ENCODE measurements at places on chromosomes 2 and 18.

DNA sequence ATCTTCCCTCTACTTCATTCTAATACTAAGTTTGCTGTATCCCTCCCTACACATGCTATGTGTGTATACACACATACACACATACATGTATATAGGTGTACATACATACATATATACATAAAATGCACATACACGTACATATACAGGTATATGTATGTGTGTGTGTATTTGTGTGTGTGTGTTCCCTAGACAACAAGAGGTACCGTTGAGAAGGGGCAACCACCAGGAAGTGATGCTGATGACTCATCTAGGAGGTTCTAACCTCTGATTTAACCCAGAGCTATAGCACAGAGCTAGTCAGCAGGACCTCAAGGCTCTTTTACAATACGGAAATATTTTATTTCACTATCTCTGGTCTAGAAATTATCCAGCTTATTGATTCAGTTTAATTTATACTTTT, 139.2 kb downstream of the LAMA3 start:
- no peak for DNase-seq

DNA sequence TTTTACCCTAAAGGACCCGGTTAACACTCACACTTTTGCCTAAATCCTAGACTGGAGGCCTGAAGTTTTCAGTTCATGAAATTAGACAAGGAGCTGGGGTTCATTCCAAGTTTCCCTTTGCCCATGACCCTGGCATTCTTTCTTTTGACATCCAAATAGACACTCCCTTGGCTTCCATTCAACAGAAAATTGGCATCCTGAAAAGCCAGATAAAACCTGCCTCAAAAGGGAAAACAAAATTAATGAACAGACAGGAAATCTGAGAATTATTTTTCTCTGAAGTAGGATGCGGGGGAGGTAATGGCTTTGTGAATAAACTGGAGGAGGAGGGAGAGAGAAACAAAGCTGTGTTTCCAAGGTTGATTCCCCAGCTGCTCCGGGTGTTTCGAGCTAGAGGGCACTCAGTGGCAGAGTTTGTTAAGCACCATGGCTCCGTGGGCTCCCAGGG, 41.0 kb downstream of the SPP2 start:
- no peak for DNase-seq

- peak; percentile 52 for DNase-seq
Observed at GRCh38 chr2:204691911-204692510, 146.7 kb downstream of the PARD3B start.

GRCh38 chr2:152037743-152038435, 61.0 kb downstream of the CACNB4 start:
- DNase-seq, result no peak

GRCh38 chr18:35479911-35480586, 17.7 kb downstream of the INO80C start:
- no peak for DNase-seq

DNA sequence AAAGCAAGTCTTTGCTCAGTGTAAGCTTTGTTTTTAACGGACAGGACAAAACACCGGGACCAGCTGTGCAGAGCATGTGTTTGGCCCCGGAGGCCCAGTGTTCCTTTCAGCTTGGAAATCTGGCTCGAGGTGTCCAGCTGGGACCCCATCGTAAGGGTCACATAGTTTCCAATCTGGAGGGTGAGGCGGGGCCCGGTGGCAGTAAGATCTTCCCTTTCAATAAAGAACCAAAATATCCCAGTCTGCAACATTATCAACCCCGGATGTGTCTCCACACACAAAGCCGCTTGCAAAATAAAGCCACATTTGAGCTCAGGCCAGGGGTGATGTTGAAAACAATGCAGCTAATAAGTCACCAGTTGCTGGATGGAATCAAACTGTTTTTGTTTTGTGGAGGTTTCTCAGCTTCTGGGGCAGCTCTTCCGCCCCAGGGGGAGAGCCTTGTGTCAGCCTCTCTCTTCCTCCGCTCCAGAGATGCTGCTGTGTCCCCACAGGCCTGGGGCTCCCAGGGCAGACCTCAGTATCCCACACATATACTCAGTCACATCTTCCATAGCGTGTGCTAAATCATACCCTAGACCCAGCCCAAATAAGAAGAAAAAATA, 138.6 kb upstream of the GLI2 start:
- DNase-seq, result peak; percentile 29

DNA sequence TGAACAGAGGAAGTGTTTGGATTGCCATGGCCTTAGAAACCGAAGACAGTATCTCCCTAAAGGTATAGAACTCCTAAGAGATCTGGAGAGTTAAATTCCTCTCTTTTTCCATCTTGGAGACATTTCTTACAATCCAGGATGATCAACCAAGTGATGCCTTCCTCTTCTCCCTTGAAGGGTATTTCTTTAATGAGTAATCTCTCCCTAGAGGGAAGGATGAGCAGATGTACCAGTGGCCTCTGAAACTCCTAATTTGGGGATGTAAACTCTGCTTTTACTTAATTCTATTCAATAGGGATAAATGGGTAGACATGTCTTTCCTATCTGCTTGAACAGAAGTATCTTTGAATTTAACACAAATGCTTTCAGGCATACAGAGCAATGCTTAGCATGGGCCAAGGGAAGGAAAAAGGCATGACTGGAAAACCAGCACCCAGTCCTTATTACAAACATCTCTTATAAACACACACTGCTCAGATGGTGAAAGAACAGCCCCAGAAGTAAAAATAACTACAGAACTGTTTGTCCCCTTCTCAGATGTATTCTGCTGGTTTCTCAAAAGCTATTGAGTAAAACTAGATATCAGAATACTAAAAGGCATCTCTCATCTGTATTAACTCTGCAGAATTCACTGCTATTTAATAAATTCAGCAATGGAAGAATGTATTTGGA, 4.7 kb upstream of the THNSL2 start:
- no peak for DNase-seq

- DNase-seq, result peak; percentile 42
Observed at GRCh38 chr2:30862054-30862651, 54.9 kb upstream of the CAPN13 start.

DNA sequence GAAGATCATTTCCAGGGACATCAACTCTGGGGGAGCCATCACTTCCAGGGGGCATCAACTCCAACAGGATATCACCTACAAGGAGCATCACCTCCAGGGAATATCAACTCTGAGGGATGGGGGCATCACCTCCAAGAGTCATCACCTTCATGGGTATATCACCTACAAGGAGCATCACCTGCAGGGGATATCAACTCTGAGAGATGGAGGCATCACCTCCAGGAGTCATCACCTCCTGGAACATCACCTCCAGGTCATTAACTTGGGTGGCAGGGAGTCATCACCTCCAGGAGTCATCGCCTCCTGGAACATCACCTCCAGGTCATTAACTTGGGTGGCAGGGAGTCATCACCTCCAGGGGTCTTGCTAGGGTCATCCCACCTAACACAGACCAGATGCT, 167.6 kb downstream of the NDUFA10 start:
- DNase-seq, result no peak

DNA sequence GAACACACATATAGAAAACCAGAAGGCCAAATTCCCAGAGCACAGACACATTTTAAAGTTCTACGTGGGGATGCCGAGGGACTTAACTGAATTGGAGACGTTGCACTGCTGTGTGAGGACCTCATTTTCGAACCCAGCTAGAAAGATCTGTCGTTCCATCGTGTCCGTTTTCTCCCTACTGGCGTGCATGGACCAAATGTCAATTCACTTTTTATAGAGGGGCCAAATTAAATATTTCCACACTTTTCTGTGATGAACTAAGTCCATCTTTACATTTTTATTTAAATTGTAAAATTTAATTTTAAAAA, 692 bp upstream of the TSHZ1 start:
- DNase-seq, result no peak

DNA sequence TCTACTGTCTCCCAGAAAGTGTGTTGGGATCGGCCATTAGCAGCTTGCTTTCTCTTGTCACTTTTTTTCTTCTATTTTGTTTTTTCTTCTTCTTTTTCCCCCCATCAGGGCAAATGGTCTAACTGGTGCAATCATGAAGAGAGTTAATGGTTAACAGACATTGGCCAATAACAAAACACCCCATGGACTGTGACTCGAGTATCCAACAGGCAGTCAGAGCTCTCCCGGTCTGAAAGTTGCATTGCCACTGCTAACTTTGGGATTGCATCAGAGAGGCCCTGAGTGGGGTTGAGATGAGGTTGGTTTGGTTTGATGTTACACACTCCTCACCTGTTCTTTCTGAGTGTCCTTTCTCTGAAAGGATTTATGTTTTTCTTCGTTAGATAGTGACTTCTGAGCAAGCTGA, 12.9 kb upstream of the SNORC start:
- DNase-seq, result no peak

Data from fibroblast of skin of left biceps (primary cell).